Activated T-cell treated with anti-CD3 and anti-CD28 coated beads, Interleukin-2, amount 50 U/mL, for 72 hours (primary cell): ENCODE measurements at places on chromosomes 6 and 20. TPM values are rescaled to one million over a fixed set of nuclear protein-coding genes. Genes with fewer than 3 reads are reported as not detected.

EBF4 gene
- 23.0 TPM for total RNA-seq

CEBPB gene
- total RNA-seq: 111 TPM

OR2J3 gene
- not detected for total RNA-seq

BANF2 gene
- not detected for total RNA-seq

CENPW gene
- total RNA-seq: 41.2 TPM
